ENCODE measurements at places on chromosomes 2 and 18.

DNA sequence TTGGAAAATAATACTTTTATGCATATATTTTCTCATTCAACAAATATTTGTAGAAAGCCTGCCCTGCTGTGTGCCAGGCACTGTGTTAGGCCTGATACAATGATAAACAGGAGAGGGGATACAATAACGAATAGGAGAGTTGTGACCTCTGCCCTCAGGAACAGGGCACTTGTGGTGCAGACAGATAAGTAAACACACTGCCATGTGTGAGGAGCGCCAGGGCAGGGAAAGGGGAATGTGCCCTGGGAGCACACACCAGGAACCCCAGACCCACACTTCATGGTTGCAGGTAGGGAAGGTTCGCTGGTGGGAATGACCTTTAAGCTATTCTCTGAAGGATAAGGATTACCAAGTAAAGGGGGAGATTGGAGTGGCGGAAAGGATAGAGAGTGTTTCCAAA is 42.2 kb upstream of the DSC1 start:
- DNase-seq = no peak

GRCh38 chr2:229230911-229231310 is 40.2 kb downstream of the PID1 start:
- DNase-seq = no peak

DNA sequence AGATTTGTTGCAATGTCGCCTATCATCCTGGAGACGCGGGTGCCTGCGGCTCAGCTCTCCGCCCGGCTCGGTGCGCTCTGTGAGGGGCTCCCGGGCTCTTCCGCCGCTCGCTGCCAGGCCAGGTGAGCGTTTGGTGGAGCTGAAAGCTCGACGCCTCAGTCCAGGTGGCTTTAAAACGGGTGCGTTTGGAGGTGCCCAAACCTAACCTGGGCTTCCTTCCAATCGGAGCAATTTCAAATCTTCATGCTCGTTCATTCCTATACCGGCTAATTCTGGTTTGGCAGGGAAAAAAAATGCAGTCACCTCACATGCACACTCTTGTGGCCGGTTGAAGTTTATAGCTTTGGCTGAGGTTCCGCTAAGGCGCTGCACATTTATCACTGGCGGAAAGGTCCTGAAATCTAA is at the start of gene SLC16A14:
SLC16A14 (minus strand) TSS at position 274 of the 405 bp plus-strand sequence. CDS start 9,572 bp downstream, outside the sequence.
- DNase-seq = peak; percentile 32

GRCh38 chr18:77529492-77530176 is 280.0 kb downstream of the GALR1 start:
- no peak for DNase-seq

GRCh38 chr2:37645836-37646235 is 25.6 kb downstream of the CDC42EP3 start:
- no peak for DNase-seq

- DNase-seq = no peak
Observed at GRCh38 chr2:70607121-70607561, 53.5 kb upstream of the TGFA start.

DNA sequence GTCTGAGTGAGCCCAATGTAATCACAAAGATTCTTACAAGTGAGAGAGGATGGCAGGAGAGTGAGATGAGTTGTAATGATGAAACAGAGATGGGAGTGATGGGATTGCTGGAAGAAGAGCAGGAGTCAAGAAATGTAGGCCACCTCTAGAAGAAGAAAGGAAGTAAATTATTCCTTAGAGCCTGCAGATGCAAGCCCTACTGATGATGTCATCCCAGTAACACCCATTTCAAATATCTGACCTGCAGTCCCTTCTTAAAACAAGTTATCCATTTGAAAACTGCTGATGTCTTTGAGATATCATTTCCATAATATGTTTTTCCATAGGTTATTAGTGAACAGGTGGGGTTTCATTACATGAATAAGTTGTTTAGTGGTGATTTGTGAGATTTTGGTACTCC is 888.0 kb upstream of the SLC39A10 start:
- DNase-seq = no peak

DNA sequence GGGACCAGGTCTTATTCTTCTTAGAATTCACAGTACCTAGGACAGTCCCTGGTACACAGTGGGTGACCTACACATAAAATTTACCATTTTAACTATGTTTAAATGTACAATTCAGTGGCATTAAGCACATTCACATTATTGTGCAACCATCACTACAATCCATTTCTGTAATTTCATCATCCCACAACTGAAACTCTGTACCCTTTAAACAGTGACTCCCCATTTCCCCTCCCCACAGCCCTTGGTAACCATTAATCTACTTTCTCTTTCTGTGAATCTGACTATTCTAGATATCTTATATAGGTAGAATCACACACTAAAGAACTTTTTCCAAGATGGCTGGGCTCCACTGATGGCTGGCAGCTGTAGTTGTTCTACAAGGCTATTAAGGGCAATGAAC is 41.6 kb downstream of the GFPT1 start:
- DNase-seq = no peak

GRCh38 chr2:61853086-61853846 is 594 bp downstream of the FAM161A start:
- no peak for DNase-seq
